ENCODE measurements at places on chromosomes 12 and 14.

DNA sequence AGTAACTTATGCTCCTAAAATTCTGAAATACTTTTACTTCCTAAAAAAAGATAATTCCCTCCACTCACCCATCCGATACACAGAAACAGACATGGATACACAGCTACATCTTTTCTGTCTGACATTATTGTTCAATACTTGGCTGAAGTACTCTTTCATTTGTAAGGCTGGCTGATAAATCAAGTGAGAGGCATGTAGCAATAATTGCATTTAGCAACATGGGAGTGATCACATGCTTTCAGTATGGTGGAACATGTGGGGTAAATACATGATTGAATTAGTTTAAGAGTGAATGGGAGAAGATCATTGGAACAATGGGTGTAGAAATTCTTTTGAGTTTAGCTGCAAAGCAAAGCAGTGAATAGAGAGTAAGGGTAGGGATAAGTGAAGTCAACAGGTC lies 25.6 kb downstream of the PTPRQ start:
- no peak for DNase-seq

- no peak for DNase-seq
Measured at GRCh38 chr12:13666806-13667205, 314.6 kb downstream of the GRIN2B start.

DNA sequence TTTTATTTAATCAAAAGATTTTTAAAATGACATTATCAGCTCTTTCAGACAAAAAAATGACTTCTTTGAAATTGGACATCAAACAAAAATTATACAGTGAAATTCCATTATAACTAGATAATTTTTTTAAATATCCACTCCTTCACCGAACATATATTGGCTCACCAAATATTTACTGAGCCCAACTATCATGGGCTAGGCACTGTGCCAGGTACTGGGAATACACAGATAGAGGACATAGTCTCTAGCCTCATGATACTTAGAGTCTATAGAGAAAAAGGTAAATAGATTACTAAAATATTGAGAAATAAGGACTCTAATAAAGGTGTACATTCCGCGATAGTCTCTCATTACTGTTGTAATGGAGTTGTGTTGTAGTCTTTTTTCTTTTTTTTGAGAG lies 219.9 kb downstream of the SEC23A start:
- no peak for DNase-seq

- no peak for DNase-seq
Measured at GRCh38 chr14:31418440-31418839, 1.9 kb downstream of the HEATR5A start.

DNA sequence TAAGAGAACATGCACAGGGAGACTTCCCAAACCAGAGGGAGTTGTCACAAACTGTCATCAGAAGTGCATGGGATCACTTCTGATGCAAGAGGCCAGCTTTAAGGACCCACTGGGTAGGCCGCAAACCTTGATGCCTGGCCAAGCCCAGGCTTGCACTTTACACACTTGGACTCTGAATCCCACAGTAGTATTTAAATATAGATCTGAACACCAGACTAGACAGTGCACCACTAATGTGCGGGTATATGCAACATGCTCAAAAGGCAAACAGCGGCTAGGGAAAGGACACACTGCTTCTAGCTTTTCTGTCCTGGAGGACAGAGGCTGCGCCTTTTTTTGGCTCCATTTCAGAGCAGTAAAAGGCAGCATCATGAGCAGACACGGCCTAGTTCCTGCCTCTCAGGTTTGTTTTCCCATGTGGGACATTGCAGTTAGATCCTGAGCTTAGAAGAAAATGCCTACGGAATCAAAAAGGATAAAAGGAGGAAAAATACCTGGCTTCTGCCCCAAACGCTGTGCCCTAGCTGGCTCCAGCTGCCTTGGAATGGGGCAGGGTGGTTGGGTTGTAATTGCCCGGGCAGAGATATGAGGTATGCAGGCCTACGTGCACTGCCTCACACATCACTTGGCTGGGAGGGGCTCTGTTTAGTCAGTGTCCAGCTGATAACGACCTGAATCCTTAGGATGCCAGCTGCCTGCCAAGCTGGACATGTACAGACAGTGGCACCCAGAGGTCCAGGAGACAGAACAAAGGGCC lies 84.5 kb upstream of the EGLN3 start:
- no peak for DNase-seq

DNA sequence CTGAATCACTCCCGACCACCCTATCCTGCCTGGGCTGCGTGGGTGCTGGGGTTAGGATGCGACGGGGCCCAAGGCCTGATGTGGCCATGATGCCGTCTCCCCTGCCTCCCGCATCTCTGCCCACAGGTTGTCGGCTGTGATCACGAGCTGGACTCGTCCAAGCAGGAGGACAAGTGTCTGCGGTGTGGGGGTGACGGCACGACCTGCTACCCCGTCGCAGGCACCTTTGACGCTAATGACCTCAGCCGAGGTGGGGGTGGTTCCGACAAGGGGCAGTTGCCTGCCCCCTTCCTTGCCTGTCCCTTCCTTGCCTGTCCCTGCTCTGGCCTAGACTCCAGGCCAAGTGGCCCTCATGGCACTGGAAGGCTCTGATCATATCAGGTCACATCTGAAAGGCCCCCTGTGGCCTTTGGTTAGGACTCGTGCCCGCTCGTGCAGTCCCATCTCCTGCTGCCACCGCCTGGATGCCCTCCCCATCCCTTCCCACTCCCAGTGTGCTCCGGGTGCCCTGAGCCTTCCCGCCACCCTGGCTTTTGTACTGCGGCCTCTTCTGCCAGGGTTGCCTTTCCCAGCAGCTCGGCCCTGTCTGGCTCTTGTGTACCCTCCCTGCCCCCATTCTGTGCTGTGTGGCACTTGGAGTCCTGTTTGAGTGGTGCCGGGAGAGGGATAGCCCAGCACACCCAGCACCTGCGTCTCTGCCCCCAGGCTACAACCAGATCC lies 13.6 kb downstream of the PAPLN start:
- no peak for DNase-seq

DNA sequence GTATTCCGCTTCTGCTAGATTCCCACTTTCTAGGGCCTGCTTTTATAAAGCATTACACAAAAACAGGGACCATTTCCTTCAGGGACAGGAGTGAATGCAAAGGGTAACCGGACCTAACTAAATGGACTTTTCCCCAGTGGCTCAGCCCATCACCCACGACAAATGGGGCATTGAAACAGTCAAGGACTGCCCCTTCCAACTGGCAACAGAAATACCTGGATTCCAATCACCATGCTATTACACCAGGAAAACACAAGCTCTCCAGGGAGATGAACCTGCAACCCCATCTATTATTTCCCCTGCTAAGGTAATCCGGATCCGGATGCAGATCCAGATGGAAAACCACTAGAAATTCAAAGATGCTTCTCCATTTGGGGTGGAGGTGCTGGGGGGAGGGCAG lies 1.0 kb downstream of the MPHOSPH9 start:
- DNase-seq, result no peak

DNA sequence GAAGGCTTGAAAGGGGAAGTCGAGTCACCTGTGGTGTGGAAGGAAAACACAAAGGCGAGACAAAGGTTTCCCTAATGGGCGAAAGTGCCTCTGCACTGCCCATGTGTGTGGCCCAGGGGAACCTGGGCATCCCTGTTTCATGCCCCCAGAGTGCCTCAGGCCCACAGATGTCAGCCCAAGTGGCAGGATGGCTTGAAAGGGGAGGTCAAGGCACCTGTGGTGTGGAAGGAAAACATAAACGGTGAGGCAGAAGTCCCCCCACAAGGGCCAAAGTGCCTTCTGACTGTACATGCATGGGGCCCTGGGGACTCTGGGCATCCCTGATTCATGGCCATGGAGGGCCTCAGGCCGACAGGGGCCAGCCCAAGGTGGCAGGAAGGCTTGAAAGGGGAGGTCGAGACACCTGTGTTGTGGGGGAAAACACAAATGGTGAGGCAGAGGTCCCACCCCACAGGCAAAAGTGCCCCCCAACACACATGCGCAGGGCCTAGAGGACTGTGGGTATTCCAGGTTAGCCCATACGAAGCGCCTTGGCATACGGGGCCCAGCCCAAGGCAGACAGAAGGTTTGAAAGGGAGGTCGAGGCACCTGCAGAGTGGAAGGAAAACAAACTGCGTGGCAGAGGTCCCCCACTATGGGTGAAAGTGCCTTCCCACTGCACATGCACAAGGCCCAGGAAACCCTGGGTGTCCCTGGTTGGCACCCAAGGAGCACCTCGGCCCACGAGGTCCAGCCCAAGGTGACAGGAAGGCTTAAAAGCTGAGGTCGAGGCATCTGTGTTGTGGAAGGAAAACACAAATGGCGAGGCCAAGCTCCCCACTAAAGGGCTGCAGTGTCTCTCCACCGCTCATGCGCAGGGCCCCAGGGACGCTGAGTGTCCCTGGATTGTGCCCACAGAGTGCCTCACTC lies 382.3 kb downstream of the ALG10 start:
- DNase-seq, result peak; percentile 1

DNA sequence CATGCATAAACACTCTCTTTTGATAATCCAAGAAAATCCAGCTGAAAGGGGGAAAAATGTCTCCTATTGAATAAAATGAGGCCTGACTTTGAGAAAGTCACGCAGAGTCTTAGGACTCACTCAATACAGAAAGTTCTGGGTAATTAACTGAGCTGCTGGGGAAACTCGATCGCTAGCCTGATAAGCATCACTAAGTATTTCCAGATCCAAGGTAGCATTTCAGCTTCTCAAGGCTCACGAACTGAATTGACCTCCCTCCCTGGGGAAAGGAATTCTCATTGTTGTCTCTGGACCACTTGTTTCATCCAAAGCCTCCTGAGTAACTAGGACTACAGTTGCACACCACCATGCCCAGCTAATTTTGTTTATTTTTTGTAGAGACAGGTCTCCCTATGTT lies 13.8 kb upstream of the ANAPC5 start:
- DNase-seq, result no peak

DNA sequence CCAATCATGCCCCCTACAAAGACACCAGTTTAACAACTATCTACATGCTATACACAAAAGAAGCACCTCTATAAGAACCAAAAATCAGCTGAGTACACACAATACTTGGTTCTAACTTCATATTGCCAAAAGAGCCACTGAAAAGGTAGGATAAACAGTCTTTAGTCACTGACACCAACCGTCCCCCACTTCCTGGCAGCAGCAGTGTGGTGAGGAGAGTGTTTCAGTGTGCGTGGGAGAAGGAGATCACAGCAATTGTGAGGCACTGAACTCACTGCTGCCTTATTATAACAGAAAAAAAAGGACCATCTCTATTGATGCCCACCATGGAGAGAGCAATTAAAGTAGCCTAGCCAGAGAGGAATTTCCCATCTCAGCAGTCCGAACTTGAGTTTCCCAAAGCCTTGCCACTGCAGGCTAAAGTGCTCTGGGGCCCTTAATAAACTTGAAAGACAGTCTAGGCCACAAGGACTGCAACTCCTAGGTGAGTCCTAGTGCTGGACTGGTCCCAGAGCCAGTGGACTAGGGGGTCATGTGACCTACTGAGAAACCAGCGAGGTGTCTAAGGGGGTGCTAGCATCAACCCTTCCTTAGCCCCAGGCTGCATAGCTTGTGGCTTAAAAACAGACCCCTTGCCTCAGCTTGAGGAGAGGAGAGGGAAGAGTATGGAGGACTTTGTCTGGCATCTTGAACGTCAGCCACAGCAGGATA lies 37.1 kb upstream of the LMNTD1 start:
- DNase-seq, result no peak

- DNase-seq, result no peak
Measured at GRCh38 chr12:128973883-128974681, 120.8 kb downstream of the GLT1D1 start.

GRCh38 chr14:52402812-52403526 lies 88.9 kb downstream of the PTGER2 start:
- no peak for DNase-seq

DNA sequence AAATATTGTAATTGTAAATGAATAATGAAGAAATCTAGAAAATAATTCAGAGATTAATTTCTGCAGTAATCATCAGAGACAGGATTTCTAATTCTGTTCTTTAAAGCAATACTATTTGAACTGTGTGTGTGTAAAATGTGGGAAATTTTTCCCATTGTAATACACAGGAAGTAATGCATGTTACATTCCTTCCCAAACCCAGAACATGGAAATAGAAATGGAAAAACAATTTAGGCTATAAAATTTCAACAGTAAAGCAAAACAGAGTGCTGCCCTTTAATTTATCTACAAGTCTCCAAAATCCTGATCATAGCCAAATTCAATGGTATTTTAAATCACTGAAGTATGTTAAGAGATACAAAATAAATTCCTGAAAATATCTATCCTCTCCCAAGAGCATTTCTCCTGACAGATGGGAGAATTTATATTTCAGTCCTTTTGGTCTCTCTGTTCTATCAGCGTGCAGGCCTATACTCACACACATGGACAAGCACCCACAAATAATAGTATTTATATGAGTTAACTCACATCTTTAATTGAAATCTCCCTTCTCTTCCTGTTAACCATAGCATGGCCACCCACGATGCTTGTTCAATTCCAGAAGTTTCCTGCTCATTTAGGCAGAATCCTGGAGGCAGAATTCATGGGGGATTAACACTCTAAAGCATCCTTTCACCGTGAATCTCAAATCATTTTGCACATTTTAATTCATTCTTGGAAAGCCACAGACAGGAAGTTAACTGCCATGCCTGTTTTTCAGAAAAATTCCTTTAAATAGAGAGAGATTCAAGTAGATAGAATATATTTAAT lies 1465.4 kb upstream of the FLRT2 start:
- no peak for DNase-seq

DNA sequence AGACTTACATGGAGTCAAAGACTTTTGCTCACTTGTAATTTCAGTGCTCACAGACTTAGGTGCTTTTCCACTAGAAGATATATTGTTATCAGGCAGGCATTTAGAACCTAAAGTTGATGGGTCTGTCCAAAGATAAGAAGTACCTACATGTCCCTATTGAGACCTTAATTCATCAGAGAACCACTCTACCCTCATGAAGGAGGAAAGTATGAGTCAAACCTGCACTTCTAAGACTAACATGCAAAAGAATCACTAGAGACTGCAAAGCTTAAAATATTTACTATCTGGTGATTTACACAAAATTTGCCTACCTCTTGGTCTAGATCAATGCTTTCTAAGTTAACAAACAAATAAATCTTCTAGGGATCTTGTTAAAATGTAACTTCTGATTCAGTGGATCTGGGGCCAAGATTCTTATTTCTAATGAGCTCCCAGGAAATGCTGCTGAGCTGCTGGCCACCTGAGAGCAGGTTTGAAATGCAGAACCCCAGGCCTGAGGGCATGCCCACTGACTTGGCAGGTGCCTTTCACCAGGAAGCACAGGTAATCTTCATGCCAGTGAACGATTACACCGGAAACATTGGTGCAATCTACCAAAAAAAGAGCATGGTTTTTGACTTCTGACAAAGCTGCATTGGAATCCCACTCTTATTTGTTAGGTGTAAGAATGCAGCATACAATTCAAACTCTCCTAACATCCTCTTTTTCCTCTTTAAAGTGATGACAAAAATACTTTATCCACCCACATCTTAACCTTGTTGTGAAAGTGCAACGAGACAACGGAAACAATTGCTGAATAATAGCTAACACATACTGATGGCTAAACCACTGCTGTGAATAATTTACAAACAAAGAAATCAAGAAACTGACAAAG lies 214.2 kb downstream of the ADAMTS20 start:
- DNase-seq, result peak; percentile 7

GRCh38 chr12:62691309-62691708 lies 224.7 kb downstream of the MON2 start:
- DNase-seq, result no peak
